Activated naive CD4-positive, alpha-beta T cell treated with anti-CD3 and anti-CD28 coated beads, Interleukin-2, amount 10 ng/mL, durations not matched to agents 5 hours and 36 hours (primary cell): ENCODE measurements at places on chromosomes 13 and 19. TPM values are rescaled to one million over a fixed set of nuclear protein-coding genes. Genes with fewer than 3 reads are reported as not detected.

Gene RDH8
- total RNA-seq: not detected

Gene ZNF333
- total RNA-seq: 14.5 TPM

Gene OR10H1
- not detected for total RNA-seq

Gene LAIR1
- 99.2 TPM for total RNA-seq

Gene PRODH2
- total RNA-seq: not detected

Gene ZNF563
- total RNA-seq: 4.4 TPM

Gene KCNN4
- 28.8 TPM for total RNA-seq

Gene PSG1
- total RNA-seq: not detected

Gene KLF1
- total RNA-seq: not detected

Gene PRR12
- 39.3 TPM for total RNA-seq

Gene ZNF317
- 38.2 TPM for total RNA-seq

Gene HPN
- not detected for total RNA-seq

Gene ZNF17
- 13.0 TPM for total RNA-seq

Gene KLK15
- not detected for total RNA-seq

Gene SEMA6B
- total RNA-seq: not detected

Gene SCEL
- not detected for total RNA-seq

Gene FAM216B
- not detected for total RNA-seq

Gene ZNF208
- total RNA-seq: 0.51 TPM

Gene CKM
- not detected for total RNA-seq

Gene UBE2M
- total RNA-seq: 62.2 TPM

Gene ZNF283
- total RNA-seq: 11.8 TPM

Gene C3
- total RNA-seq: not detected

Gene CDX2
- total RNA-seq: not detected

Gene ZNF837
- total RNA-seq: 2.3 TPM

Gene LGALS7B
- not detected for total RNA-seq

Gene FZR1
- total RNA-seq: 71.1 TPM

Gene S1PR2
- 5.8 TPM for total RNA-seq

Gene HTR2A
- total RNA-seq: not detected

Gene JUND
- 365 TPM for total RNA-seq

Gene APOE
- 0.31 TPM for total RNA-seq

Gene MIER2
- 22.5 TPM for total RNA-seq

Gene ARGLU1
- 127 TPM for total RNA-seq

Gene ZFP14
- 6.6 TPM for total RNA-seq

Gene C19orf67
- total RNA-seq: 0.23 TPM

Gene INSL3
- 7.4 TPM for total RNA-seq
